ENCODE measurements at places on chromosomes 11 and 22.

- no peak for DNase-seq
Observed at GRCh38 chr22:37196539-37197450, 8.7 kb upstream of the C1QTNF6 start.

DNA sequence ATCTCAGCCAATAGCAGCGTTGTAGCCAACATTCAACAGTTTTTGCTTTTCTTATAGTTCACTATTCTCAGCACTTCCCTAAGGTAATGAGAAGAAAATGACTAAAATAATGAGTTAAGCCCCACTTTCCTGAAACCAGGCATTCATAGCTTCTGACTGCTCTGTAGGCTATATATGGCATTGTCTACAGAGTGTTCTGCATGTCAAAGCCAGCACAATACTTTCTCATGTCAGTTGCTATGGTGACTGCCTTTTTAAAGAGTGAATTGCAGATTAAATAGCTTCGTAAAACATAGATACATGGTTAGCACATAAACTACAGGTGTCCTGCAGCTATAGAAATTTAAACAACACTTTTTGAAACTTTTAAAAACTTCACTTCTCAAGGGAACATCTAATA lies 1256.1 kb upstream of the CNTN5 start:
- no peak for DNase-seq

DNA sequence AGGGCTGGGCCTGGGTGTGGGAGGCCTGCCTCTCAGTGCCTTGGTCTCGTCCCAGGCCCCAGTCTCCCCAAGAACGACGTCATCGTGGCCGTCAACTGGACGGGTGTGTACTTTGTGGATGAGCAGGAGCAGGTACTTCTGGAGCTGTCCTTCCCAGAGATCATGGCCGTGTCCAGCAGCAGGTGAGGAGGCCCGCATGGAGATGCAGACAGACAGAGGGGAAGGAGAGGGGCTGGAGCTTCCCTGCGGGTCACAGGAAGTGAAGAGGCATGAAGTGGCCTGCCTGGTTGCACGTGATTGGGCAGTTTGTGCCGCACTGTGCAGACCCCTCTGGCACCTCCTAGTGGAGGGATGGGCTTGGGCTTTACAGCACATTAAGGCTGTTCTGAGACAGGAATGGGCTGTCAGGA lies 70.4 kb downstream of the MYO7A start:
- DNase-seq: no peak

DNA sequence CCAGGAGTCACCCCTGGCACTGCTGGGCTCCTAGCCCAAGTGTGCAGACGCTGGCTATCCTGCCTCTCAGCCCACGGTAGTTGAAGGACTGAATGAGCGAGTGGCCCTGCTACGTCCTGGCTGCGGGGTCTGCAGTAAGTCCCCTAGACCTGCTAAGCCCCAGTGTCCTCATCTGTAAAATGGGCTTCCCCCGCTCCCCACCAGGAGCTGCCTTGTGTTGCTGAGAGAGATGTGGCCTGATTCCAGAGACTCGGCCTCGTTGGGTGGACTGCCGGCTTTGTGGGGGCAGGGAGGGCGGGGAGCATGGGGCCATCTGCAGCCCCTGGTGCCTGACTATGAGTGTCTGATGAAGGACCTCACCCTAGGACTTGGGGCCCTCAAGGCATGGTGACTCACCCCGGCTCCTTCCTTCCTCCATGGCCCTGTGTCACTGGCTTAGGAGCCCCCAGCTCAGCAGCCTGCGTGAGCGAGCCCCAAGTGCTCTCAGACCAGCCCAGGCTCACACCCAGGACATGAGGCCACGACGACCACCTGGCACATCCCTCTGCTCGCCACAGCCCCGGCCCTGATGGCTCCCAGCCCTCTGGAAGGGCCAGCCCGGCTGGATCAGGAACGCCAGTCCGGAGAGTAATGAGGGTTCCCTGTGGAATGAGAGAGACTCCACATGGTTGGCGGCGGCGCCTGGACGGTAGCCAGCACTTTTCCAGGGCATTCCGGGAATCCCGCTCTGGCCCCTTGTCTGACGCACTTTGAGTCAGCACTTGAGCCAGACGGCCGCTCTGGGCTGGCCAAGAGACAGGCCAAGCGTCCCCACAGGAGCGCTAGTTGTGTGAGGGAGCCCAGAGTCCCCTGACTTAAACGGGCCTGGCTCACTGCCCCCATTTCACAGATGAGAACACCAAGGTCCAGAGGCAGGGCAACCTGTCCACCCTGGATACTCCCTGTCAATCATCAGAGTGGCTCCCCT lies 50.5 kb upstream of the SHISAL1 start:
- no peak for DNase-seq

GRCh38 chr11:79287952-79288351 lies 152.9 kb downstream of the TENM4 start:
- no peak for DNase-seq

GRCh38 chr22:21996175-21996720 lies 13.7 kb upstream of the TOP3B start:
- no peak for DNase-seq

DNA sequence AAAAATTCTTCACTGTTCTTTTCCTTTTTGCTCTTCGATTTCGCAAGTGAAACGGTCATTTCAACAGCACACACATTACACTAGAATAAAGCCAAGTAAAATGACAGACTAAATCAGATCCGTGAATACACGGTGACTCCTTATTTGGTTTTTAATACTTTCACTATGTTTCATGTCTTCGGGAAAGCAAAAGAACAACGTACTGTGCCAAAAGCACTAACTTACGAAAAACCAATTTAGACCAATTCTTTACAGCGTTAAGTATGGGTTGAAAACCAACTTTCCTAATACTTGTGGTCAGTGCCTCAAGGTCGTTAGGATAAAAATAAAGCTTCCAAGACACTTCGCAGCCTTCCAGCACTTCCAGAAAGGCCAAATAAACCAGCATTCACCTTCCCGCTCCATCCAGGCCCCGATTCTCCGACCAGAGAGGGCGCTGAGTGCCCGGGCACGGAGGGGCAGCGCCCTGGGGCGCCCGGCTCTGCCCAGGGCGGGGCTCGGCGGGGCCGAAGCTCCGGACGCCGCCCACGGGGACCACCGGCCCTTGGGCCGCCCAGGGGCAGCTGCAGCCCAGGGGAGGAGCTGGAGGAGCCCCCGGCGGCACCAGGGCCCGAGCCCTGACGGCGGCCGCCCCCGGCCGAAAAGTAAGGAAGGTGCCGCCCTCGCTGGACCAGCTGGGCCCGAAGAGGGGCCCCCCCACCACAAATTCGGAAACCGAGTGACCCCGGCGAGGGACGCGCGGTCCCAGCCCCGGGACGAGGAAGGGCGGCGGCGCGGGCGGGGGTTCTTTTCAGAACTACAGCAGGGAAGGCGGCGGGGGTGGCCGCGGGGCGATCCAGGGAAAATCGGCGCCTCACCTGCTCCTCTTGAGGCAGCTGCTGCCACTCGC lies 499 bp downstream of the ATL3 start:
- DNase-seq: peak; percentile 14

- no peak for DNase-seq
Observed at GRCh38 chr22:40026641-40027040, 31.9 kb downstream of the FAM83F start.

- no peak for DNase-seq
Observed at GRCh38 chr11:85407648-85408047, 219.5 kb downstream of the DLG2 start.

DNA sequence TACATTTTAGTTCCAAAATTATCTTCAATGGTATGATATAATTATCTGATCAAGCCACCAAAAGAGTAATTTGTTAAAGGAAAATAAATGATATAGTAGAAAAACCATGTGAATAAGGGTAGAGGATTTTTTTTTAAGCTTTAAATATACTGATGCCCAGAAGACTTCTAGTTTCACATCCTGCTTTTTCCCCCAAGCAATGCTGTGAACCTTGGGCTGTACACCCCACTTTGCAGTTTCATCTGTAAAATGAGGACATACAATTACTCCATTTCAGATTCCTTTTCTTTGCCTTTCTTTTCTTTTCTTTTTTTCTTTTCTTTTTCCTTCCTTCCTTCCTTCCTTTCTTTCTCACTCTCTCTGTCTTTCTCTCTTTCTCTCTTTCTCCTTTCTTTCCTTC lies 1125.4 kb downstream of the DLG2 start:
- no peak for DNase-seq

- peak; percentile 78 for DNase-seq
Observed at GRCh38 chr11:77091146-77091940, 11.3 kb upstream of the OMP start.

DNA sequence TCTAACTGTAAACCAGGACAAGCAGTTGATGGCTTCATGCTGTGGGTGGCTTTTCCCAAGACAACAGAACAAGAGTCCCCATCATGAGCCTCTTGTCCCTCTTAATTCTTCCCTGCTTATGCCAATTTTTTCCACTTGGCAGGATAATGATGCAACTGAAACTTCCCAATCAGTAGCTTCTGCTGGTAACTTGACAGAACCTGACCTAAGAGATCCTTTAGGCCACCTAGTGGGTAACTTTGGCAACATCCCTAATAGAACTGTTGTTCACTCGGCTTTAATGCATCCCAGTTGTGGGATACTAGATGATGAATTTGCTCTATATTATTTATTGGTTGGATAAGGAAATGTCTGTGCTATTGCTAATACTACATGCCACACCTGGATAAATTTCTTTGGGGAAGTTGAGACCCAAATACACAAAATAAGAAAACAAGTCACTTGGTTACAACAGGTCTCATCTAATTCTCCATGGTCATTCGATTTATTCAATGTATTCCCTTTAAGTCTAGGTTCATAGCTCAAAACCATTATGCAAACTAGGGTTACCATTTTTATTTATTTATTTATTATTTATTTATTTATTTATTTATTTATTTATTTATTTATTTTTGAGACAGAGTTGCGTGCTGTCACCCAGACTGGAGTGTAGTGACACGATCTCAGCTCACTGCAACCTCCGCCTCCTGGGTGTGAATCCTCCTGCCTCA lies 41.4 kb upstream of the NFAM1 start:
- peak; percentile 18 for DNase-seq

DNA sequence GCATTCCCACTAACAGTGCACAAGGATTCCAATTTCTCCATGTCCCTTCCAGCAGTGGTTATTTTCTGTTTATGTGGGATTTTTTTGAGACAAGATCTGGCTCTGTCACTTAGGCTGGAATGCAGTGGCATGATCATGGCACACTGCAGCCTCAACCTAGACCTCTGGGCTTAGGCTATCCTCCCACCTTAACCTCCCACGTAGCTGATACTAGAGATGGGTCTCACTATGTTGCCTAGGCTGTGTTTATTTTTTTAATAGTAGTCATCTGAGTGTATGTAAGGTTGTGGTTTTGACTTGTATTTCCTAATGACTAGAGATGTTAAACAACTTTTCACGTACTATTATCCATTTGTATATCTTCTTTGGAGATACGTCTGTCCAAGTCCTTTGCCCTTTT lies 74.6 kb downstream of the KCNQ1OT1 start:
- DNase-seq: no peak

GRCh38 chr22:20625270-20625669 lies 117.9 kb downstream of the MED15 start:
- DNase-seq: no peak

GRCh38 chr22:46083383-46084350 lies 66.7 kb upstream of the PPARA start:
- no peak for DNase-seq

- DNase-seq: no peak
Observed at GRCh38 chr11:78391424-78391823, 26.2 kb downstream of the GAB2 start.

DNA sequence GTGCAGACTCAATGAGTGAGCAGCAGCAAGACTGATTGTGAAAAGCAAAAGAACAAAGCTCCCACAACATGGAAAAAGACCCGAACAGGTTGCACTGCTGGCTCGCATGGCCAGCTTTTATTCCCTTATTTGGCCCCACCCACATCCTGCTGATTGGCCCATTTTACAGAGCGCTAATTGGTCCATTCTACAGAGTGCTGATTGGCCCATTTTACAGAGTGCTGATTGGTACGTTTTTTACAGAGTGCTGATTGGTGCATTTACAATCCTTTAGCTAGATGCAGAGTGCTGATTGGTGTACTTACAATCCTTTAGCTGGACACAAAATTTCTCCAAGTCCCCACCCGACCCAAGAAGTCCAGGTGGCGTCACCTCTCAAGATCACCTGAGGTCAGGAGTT lies 15.3 kb upstream of the SLC25A1 start:
- no peak for DNase-seq

DNA sequence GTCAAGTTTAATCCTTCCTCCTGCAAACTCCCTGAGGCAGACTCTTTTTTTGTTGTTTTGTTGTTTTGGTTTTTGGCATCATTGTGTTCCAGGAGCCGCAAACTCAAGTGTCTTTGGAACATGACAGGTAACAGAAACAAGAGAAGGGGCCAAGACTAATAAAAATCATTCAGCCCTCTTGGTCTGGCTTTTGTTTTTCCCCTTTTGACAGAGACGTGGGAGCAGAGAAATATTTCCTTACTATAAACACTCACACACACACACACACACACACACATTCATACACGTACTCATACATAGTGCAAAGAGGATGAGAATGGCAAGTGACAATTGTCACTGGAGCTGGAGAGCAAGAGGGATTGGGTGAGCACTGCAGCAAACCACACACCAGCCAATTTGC lies 10.4 kb upstream of the ASPHD2 start:
- DNase-seq: no peak

DNA sequence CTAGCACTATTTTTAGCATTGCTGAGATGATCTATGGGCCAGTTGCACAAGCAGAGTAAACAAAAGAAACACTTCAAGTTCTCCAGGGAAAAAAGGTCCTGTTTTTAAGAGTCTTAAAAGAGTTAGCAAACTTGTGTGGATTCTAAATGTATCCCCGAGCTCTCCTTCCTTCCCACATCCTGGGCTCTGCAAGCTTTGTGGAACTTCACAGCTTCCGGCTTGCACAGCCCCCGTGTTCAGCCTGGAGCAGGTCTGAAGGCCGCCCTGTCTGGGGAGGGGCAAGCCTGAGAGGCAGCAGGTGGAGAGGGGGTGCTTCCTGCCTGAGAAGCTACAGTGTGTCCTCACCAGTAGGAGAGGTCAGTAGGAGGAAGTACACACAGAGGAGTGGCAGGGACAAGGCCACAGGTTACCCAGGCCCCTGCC lies 35.1 kb upstream of the SUSD2 start:
- peak; percentile 39 for DNase-seq

GRCh38 chr22:22318723-22319465 lies 74.3 kb downstream of the VPREB1 start:
- DNase-seq: no peak

DNA sequence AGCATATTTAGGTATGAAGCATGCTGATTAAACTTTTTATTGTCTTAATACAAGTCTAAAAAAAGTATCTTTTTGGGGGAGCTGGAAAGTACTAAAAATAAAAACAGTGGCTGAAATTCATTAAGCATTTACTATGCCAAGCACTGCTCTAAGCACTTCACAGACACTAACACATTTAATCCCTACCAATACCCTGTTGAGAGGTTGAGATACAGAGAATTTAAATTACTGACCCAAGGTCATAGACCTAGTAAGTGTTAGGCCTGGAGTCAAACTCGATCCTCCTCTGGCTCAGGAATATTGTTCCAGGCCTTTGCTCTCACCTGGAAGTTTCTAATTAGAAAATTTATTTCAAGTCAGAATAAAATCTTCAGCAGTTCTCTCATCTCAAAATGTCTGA lies 18.6 kb downstream of the BDNF start:
- no peak for DNase-seq

- no peak for DNase-seq
Observed at GRCh38 chr11:86916330-86916729, 38.9 kb downstream of the FZD4 start.

GRCh38 chr11:115476463-115477286 lies 27.5 kb downstream of the CADM1 start:
- no peak for DNase-seq

- no peak for DNase-seq
Observed at GRCh38 chr11:45041596-45041995, 90.9 kb upstream of the TP53I11 start.
